BJ (cell line): ENCODE measurements at places on chromosomes 6 and 20. TPM values are rescaled to one million over a fixed set of nuclear protein-coding genes. Genes with fewer than 3 reads are reported as not detected.

- DNase-seq: peak; percentile 63
Observed at GRCh38 chr20:38143646-38144554, 21.2 kb downstream of the TGM2 start.

DNA sequence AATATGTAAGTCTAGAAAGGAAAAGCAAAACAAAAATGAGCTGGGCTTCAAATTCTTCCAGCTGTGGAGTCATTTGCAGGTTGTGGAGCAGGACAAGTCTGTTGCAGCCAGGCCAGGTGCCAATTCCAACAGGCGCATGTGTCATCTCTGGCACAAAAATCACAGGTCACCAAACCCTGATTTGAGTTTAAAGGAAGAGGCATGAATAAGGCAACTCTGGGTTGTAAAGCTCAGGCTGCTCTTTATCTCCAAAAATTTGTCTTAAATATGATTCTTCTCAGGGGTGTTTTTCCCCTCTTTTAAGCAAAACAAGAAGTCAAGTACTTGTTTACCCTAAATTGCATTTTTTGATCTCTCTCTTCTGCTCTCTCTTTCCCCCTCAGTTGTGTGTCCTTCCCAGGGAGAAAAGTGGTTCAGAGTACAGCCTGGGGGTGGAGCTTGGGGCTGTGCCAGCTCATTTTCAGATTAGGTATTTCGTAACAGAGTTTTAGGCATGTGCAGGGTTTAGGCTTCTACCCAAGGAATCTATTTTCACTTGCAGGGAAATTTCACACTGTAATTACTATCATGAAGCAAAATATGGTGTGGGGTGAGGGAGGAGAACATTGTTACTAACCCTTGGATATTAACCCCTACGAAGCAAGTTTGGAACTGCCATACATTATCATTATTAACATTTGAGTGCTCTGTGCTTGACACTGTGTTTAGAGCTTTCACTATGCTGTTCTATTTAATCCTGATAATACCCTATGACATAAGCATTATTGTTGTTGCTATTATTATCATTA is 8.3 kb upstream of the NCOA3 start:
- DNase-seq: no peak

GRCh38 chr20:18363708-18364107 is 75.4 kb downstream of the ZNF133 start:
- no peak for DNase-seq

- DNase-seq: no peak
Observed at GRCh38 chr6:19949155-19949554, 112.0 kb downstream of the ID4 start.

SLC32A1 gene
- polyA plus RNA-seq: not detected in 2 replicates

PLCB1 gene
- polyA plus RNA-seq: 13.5 and 15.2 TPM in 2 replicates
